ENCODE measurements at places on chromosomes 13 and 19.

DNA sequence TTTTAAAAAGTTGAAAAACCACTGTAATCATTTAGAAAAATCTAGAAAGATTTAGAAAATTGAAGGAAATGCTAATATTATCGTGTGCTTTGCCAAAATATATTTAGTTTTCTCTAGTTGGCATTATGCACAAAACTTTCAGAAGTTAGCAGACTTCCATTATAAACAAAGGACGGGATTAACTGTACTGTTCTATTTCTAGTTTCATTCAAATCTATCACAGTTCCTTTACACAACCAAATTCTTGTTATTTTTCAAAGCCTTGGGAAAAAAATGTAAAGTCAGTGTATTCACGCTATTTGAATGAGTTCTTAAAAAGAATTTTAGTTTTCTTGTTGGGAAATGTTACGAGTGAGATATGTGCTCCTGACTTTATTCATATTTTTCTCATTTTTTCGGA is 277.8 kb downstream of the LMO7 start:
- DNase-seq, result no peak

GRCh38 chr13:80145171-80145690 is 195.7 kb downstream of the SPRY2 start:
- no peak for DNase-seq

- no peak for DNase-seq
These were observed 4.3 kb downstream of the SOX1 start for GRCh38 chr13:112071102-112071722.

- no peak for DNase-seq
These were observed 335 bp upstream of the ZNF607 start for GRCh38 chr19:37719927-37720265.

GRCh38 chr19:6952956-6953355 is 65.6 kb downstream of the ADGRE1 start:
- no peak for DNase-seq

DNA sequence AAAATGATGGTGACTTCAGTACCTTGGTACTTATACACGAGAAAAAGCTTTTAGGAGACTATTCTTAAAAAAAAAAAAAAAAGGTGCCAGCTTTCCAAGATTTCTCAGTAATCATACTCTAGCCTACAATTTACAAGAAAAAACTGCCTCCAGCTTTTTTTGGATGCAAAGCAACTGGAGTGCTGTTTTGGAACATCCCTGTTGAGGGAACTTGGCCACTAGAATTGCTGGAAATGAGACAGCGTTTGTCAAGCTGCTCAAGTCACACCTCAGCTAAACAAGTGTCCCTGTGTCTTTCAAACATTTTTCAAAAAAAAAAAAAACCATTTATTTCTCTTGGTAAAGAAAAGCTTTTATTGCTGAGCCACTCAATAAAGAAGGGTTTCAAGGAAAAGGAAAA is 413.1 kb upstream of the ARGLU1 start:
- DNase-seq, result no peak

GRCh38 chr13:99371956-99372355 is 64.8 kb upstream of the GPR183 start:
- peak; percentile 53 for DNase-seq

GRCh38 chr19:51977346-51977745 is 9.3 kb downstream of the ZNF350 start:
- no peak for DNase-seq

DNA sequence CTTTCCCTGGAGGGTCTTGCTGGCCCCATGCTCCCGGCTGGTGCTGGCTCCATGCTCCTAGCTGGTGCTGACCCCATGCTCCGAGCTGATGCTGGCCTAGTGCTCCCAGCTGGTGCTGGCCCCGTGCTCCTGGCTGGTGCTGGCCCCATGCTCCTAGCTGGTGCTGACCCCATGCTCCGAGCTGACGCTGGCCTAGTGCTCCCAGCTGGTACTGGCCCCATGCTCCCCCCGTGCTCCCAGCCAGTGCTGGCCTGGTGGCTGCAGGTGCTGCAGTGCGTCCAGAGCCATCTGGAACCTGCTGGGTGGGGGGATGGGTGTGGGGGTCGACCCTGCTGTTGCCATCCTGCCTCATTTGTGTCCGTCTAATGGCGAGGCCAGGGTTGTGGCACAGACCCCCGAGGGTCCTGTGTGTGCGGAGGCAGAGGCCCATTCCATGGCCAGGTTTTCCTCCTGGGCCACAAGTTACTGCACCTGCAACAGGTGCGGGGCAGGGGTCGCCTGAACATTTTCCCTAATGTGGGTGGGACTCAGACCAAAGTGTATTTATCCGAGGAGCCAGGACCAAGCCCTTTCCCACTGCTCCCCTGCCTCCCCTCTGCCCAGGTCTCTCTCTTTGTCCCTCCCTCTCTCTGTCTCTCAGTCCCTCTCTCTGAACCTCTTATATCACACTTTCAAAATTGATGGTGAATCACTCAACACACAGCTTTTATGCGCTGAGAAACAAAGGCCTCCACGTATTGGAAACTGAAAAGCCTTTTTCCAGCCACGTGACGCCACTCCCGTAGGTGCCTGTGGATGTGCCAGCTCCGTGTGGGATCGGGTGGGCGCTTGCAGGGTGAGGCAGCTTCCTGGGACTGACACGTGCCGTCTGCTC is 45.1 kb downstream of the MCF2L start:
- no peak for DNase-seq

- DNase-seq, result no peak
These were observed 2.4 kb upstream of the ZNF506 start for GRCh38 chr19:19823916-19824315.

DNA sequence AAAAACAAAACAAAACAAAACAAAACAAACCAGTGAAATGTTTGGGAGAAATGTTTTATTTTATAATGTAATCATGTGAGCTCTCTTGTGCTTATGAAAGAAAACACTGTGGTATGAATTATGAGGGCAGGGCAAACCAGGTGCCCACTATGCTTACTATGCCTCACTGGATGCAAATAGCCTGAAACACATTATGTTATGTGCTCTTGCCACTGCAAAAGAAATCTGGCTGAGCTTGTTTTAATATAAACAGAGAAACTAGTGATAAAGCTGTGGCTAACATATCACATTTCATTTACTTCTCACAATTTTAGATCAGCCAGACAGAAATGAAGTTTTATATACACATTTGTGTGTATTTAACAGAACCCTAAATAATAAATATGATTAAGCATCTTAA is 8.7 kb upstream of the NBEA start:
- no peak for DNase-seq

DNA sequence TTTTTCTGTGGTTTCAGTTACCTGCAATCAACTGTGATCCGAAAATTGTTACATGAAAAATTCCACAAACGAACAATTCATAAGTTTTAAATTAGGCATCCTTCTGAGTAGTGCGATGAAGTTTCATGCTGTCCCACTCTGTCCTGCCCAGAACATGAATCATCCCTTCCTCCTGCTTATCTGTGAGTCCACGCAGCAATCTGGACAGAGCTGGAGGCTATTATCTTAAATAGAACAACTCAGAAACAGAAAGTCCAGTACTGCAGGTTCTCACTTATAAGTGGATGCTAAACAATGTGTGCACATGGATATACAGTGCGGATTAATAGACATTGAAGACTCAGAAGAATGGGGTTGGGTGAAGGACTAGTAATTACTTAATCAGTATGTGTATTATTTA is 583.7 kb upstream of the SPRY2 start:
- DNase-seq, result no peak

GRCh38 chr19:7865262-7865911 is 8.8 kb downstream of the PRR36 start:
- no peak for DNase-seq

DNA sequence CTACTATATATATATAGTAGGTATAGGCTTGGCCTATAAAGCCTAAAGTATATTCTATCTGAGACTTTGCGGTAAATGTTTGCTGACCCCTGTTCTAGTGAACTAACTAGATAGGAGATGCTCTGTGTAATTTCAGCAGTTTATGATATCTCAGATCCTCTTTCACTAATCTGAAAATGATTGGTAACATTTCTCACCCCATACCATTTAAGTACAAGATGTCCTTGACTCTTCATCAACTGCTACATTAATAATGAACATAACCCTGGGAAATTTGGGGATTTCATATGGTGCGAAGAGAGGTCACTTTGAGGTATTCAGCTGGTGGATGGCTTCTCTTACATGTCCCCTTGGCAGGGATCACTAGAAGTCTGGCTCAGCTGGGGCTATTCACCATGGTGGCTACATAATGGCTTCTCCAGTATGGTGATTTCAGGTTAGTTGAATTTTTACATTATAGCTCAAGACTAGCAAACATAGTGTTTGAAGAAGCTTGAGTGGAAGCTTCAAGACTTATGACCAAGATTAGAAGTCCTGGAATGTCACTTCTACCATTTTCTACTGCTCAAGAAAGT is 103.6 kb upstream of the MYCBP2 start:
- no peak for DNase-seq

GRCh38 chr13:47076500-47076899 is 179.6 kb upstream of the HTR2A start:
- DNase-seq, result no peak

DNA sequence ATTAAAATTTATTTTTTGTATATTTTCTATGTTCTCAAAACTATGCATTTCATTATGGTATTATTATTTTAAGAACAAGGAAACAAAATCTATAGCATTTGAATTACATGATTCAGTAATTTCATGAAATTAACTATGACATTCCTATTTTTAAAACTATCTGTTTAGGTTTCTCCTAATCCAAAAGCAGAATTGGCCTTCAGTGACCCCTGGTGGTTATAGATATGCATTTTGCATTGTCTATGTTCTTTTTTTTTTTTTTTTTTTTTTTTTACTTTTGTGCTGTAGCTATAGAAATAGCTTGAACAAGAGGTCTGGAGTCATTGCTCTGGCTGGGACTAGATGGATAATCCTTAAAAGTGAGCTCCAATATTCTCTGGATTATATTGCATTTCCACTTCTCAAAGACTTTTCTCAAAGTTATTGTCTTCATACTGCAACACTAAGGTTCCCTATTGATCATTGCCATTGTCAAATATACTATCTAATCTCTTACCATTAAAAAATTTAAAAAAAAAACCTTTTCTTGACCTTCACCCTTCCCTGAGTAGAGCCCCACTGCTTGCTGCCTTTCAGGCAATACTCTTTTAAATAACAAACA is 15.9 kb upstream of the DNAJC3 start:
- DNase-seq, result no peak

GRCh38 chr19:6020972-6021805 is 43.2 kb upstream of the RANBP3 start:
- DNase-seq, result no peak

DNA sequence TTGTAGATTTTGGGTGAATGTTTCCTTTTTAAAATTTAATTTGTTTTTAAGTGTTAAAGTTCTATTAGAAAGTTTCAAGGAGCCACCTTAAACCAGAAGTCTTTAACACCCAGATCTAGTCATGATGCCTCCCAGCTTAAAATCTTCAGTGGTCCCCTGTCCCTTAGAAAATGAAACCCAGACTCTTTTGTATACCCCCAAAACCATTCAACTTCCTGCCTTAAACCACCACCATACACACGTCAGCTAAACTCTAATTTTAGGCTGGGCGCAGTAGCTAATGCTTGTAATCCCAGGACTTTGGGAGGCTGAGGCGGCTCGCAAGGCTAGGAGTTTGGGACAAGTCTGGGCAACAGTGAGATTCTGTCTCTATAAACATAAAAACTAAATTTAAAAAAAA is 37.9 kb downstream of the N4BP2L1 start:
- DNase-seq, result no peak

DNA sequence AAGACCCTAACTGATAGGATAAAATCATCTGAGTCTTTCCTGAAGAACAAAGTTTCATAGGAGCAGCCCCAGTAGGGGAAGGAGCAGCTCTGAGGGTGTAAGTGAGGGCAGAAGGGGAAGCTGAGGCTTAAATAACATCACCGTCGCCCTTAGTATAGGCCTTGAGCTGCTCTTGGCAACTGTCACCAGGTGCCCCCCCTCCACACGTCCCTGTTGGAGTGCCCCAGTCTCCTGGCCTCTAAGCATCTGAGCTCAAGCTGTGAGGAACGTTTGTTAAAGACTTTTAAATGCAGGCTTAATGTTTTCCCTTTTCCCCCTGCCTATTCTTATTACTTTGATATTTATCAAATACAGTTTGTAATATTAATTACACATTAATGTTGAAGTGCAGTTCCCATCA is 170.6 kb downstream of the ZIC5 start:
- DNase-seq, result no peak

GRCh38 chr13:53920916-53921315 is 892.3 kb downstream of the OLFM4 start:
- DNase-seq, result no peak

GRCh38 chr13:65744836-65745235 is 1485.3 kb downstream of the PCDH9 start:
- DNase-seq, result no peak

- DNase-seq, result no peak
These were observed 9.7 kb downstream of the PCCA start for GRCh38 chr13:100098445-100099116.

DNA sequence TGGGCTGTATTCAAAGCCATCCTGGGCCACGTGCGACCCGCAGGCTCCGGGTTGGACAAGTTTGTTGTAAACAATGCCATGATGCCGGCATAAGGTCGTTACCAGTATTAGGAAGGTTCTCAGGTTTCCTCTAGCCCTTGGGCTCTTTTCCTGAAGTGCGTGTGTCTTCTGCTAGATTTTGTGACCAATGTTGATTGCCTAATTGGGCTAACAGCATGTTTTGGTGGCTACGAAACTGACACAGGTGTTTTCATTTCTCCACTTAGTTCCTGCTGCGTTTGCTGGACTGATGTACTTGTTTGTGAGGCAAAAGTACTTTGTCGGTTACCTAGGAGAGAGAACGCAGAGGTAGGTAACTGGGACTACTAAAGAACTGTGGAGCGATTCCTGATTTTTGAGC is 20.3 kb downstream of the ALOX5AP start:
- no peak for DNase-seq

DNA sequence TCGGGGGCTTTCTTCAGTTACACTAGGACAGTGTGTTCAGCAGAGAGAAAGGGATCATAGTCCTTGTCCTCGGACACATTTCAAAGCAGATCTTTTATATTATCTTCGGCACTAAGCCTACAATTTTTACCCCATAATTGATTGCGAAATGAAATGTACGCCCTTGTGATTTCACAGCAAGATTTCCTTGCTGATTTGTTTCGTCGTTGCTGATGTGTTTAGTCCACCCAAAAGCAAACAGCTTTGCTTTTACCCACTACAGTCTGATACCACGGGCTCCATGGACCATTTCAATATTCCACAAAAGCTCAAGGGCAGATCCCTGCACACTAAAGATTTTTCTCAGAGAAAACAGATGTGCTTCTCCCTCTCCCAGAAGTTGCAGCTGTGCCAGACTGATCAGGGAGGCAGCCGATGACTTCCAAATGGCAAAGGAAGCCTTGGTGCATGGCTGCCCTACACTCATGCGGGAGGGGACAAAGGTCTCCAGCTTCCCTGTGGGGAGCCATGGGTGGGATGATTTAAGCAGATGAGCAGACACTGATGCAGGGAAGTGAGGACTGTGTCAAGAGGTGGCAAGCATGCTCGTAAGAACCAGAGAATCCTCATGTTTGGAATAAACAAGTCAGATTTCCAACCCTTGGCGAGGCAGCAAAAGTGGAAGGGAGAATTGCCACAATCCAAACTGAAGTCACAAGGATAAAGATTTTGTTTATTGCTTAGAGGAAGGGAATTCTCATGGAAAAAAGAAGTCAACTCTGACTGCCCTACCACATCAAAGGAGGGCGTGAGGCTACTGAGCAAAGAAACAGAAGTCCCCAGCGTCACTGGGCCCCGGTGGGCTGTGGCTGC is 81.1 kb downstream of the STK24 start:
- DNase-seq, result no peak

Data from activated gamma-delta T cell treated with Interleukin-2 at 50 U/mL for 16 hours (primary cell).